ENCODE measurements at places on chromosomes 16 and 17.
A peak's percentile ranks its signal among the peaks of the same experiment; 100 is the strongest.

- DNase-seq, result peak; percentile 66
Measured at GRCh38 chr16:1414532-1415260, at the start of gene UNKL. TSS of gene UNKL (minus strand) at chr16:1414704. CDS start at chr16:1414691, 13 bp downstream.

DNA sequence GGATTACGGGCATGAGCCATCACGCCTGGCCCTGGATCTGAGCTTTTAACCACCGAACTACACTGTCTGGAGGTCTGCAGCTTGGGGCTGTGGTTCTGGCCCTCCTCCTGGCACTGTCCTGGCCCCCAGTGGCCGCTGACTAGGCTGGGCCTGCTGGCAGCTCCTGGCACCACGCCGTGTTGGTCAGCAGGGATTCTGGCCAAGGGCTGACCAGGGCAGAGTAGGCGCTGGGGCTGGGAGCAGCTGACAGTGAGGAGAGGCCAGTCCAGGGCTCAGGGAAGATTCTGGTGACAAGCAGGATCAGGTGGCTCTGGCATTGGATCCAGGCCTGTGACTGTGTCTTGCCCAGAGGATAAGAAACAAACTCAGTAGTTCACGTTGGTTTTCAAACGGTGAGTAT, 14.6 kb downstream of the EEF2K start:
- DNase-seq, result no peak

- peak; percentile 35 for DNase-seq
Measured at GRCh38 chr17:77374170-77374936, 233.6 kb downstream of the SEC14L1 start.

DNA sequence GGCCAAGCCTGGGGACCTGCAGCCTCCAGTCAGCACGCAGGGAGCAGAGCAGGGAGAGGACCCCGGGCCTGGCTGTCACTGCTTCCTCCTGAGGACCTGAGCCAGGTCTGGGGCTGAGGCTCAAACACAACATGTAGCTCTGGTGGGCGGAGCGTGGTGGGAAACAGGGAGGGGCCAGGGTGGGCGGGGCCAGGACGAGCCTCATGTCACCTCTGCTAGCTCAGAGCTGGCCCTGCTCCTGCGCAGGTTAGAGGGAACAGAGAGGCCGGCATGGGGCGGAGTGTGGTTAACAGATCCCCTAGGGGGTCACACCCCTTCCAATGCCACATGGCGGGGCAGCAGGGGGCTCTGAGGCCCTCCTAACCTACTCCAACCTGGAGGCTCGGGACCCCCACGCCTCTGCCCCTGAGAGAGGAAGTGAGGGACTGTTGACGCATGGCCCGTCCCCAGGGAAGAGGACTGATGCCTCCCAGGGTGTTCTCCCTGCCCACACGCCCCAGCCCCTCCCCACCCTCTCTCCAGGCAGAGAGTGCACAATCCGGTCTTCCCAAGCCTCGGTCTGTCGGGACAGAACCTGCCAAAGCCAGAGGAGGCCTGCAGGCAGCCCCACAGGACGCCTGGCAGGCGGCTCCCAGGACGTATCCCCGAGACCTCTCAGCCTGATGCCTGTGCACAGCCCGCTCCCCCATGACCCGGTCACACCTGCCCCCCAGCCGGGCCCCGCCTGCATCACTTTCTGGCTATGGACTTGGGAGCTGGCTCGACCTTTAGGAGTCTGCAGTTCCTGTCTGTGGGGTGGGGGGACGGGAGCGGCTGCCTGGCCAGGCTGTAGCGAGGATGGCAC, 15.2 kb downstream of the PIEZO1 start:
- DNase-seq, result no peak

GRCh38 chr17:47821031-47821423, 567 bp downstream of the OSBPL7 start:
- no peak for DNase-seq

DNA sequence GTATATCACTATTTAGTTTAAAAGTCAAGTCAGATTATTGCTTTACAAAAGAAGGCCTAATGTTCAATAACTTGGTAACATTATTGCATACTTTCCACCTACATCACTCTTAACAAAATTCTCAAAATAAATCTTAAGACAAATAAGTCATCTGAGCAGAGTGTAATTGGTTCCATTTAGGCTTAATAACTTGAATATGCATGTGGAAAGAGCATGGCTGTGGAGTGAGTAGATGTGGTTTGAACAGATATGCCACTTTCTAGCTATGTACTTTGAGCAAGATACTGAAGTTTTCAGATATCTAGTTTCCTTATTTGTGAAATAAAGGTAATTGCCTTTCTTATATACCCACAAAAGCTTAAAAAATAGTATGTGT, 6.7 kb upstream of the EVI2A start:
- no peak for DNase-seq

DNA sequence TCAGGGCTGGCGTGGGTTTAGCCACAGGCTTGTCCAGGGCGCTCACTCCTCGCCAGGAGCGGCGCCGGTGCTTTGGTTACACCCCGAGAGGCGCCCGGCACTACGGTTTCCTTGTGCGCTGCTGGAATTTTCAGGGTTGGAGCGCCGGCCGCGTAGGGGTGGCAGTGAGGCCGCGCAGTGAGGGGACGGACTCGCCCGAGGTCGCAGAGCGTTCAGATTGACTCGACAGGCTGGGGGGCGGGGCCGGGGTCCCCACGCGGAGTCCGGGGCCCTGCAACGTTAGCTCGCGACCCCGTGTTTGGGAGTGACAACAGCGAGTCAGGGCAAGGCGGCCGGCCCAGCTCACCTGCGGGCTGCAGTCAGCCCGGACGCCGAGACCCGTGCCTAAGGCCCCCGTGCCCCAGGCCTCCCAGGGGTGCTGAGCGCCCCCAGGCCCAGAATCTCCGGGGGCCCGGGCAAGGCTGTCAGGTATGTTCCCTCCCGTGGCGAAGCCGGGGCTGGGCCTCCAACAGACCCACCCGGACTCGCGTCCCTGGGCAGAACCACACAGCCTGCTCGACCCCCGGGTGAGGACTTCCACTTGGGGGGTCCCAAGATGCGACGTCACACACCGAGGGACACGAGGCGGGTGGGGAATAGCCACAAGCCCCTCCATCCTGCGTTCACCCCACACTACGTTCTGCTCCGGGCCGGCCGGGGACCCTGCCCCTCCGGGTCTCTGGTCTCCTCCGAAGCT, 1.3 kb upstream of the ACTG1 start:
- DNase-seq, result no peak

DNA sequence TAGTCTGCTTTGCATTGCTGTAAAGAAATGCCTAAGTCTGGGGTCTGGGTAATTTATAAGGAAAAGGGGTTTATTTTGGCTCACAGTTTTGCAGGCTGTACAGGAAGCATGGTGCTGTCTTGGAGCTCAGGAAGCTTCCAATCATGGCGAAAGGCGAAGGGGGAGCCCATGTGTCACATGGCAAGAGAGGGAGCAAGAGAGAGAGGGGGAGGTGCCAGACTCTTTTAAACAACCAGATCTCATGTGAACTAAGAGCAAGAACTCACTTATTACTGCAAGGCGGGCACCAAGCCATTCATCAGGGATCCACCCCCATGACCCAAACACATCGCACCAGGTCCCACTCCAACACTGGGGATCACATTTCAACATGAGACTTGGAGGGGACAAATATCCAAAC, 148.2 kb upstream of the HS3ST2 start:
- no peak for DNase-seq

- DNase-seq, result no peak
Measured at GRCh38 chr17:72145962-72146361, 25.1 kb downstream of the SOX9 start.

GRCh38 chr16:24085666-24086065, 170.5 kb upstream of the CACNG3 start:
- no peak for DNase-seq

DNA sequence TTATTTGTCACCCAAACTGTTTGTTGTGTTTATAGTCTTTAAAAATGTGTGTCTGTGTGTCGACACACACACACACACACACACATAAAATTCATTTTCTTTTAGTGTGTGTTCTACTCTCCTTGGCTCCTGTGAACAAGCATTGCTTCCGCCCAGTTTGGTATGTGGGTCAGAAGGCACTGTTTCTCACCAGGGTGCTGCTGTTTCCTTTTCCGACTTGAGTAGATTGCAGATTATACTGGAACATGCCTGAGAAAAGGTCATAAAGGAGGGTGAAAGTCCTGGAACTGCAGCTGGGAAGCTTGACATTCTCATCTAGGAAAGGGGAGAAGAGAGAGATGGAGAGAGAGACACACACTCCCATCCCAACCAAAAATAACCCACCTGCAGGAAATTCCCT, 330.3 kb downstream of the BCAS3 start:
- no peak for DNase-seq

DNA sequence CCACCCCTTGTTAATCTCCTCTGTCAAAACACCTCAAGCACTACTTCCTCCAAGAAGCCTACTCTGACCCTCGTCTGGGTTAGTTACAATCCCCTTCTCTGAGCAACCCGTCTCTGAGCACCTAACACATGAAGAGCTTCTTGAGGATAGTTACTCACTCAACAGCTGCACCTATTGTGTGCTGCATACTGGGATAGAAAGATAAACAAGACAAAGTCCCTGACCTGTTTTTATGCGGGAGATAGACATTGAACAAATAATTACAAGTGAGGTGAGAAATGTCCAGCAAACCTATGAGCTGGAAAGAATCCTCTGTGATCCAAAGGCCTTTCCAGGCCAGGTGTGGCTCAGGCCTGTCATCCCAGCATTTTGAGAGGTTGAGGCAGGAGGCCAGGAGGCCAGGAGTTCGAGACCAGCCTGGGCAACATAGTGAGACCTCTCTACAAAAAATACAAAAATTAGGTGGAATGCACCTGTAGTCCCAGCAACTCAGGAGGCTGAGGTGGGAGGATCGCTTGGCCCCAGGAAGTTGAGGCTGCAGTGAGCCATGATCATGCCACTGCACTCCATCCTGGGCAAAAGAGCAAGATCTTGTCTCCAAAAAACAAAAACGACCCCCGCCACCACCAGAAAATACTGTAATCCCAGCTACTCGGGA, 5.5 kb upstream of the ZNF771 start:
- no peak for DNase-seq

- DNase-seq, result no peak
Measured at GRCh38 chr17:43176119-43176570, 5.1 kb downstream of the NBR1 start.

GRCh38 chr17:37300683-37301082, 75.1 kb upstream of the C17orf78 start:
- no peak for DNase-seq

DNA sequence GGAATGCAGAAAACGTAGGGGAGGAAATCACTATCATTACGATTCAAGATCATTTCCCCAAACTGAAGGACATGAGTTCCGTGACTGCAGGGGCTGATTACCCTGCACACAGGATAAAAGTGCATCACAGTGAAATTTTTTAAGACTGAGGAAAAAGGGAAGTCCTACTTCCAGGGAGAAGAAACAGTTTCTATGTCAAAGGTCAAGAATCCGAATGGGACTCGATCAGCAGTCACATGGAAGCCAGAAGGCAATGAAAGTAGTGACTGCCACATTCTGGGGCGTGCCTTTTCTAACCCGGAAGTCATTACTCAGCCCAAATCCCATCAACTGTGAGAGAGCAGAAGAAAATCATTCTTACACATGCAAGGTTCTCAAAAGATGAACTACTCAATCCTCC, 12.1 kb downstream of the ZZEF1 start:
- DNase-seq, result no peak

DNA sequence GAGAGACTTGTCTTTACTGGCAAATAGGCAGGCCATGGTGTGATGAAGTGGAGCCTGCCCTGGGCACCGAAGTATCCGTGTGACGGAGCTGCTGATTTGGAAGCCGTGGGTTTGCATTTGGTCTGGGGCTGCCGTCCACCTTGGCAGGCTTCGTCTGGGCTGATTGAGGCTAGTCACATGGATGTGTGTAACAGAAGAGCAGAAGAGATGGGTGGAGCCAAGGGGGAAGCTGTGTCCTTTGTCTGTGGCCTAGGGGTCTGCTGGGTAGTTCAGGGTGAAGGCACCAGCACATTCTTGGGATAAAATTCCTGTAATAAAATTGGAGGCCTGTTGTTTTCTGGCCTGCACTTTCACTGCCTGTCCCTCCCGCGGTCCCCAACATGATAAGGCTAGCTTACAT, 106.1 kb downstream of the AATF start:
- no peak for DNase-seq

DNA sequence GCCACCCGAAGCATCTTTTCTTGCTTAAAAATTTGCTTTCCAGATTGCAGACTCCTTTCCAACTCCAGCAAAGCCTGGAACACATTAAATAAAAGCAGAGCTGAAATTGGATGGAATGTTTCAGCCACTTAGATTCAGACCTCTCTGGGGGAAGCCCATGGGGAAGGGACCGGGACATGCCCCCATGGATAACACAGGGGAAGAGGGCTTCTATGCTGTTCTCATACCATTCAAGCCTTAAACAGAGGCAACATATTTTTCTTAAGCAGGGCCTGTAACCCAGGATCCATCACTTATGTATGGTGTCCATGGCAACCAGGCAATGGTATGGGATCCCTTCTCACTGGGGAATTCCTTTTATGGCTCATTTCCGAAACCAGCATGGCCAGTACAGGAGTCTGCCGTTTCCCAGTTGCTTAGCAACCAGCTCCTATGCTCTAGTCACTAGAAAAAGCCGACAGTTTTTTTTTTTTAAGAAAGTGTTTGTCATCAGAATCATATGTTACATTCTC, 62.0 kb upstream of the MARCHF10 start:
- DNase-seq, result no peak
